ENCODE measurements at places on chromosomes 6 and 20.
A peak's percentile ranks its signal among the peaks of the same experiment; 100 is the strongest.

DNA sequence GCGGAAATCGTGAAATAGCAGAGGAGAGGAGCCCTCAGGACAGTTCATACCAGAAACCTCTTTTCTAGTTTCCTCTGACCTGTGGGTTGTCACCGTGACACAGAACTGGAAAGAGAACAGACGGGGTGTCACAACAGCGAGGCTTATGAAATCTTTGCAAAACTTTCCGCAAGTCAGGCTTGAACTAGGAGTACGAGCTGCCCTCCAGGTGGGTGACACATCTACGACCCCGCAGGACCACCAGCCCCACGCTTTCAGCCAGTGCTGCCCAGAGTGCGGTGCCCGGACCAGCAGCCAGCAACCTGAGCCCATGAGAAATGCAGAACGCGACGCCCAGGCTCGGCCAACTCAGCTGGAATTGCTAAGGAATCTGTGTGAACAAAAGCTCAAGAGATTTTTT is 30.8 kb downstream of the WRNIP1 start:
- no peak for DNase-seq

- DNase-seq: no peak
Observed at GRCh38 chr6:70669133-70669532, 1.4 kb downstream of the SMAP1 start.

DNA sequence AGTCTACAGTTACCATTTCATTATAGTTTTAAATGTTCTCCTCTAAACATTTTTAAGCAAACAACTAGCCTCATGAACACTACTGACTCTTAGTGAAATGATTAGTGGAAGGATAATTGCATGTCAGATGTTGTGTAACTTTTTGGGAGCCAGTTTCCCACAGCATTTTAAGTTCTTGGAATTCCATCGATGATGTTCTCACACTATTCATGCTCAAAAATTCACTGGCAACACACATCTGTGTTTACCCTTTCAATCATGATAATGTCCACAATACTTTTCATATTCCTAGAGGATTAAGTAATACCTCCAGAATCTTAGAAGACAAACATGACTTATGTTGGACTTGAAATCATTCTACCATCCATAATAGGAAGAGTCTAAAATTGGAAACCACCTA is 678.1 kb upstream of the ID4 start:
- DNase-seq: no peak

DNA sequence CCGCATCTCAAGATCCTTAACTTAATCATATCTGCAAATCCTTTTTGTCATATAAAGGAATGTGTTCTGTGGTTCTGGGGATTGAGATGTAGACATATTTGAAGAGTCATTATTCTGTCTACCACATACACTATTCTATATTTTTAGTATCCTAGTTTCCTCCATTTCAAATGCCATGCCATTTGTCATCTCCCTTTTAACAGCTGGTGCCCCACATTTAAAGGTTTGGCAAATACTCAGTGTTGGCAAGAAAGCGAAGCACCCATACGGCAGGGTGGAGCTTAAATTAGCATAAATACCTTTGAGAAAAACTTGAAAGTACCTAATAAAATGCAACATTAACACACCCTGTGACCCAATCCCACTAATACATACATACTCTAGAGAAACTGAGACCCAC is 31.7 kb downstream of the PAK5 start:
- DNase-seq: peak; percentile 63

DNA sequence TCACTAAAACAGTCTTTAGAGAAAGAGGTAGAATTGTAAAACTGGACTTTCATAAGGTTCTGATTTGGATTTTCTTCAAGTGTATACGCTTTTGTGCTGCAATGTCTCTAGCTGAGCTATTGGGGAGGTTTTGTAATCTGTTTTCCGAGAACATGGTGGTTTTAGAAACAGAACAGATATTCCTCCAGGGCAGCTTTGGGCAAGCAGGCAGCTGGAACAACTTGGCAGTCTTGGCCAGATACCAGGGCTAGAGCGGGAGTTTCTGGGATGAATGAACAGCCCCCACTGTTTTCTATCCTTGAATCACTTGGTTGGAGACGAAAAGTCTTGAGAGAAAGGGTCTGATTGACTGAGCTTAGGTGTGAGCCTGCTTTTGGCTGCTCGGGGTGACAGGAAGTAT is 17.1 kb upstream of the ARMC2 start:
- DNase-seq: no peak

GRCh38 chr20:58051367-58051766 is 177.1 kb downstream of the ANKRD60 start:
- DNase-seq: no peak

GRCh38 chr6:77468939-77469338 is 5.6 kb upstream of the HTR1B start:
- no peak for DNase-seq

DNA sequence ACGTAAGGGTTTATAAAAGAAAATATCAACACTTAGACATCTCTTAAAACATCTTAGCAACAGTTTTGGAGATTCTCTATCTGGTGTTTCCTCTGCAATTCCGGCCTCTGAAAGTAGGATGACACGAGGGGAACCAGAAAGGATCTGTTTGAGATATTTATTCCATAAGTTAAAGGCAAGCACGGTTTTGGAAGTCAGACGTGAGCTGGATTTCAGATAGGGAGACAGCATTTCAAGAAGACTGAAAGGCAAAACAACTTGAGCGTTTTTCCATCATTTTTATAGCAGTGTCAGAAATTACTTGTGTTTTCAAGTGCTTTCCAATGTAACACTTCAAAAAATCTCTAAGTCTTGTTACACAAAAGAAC is 52.9 kb upstream of the BTN3A2 start:
- DNase-seq: no peak

GRCh38 chr20:46325789-46326188 is 17.5 kb upstream of the CDH22 start:
- DNase-seq: no peak

DNA sequence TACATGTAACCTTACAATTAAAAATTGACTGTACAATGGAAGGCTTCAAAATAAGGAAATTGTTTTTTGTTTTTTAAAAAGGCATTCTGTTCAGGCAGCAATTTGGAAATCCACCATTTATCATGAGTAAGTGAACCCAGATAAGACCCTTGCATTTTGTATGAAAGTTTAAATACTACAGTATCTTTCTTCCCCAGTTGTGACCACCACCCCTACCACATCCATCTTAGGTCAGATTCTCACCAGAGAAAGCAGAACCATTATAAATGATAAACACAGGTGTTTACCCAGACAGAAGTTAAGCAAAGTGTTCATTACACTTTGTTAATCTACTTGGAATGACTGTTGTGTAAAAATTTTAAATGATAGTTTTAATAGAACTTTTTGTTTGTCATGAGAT is 20.2 kb downstream of the SENP6 start:
- no peak for DNase-seq

DNA sequence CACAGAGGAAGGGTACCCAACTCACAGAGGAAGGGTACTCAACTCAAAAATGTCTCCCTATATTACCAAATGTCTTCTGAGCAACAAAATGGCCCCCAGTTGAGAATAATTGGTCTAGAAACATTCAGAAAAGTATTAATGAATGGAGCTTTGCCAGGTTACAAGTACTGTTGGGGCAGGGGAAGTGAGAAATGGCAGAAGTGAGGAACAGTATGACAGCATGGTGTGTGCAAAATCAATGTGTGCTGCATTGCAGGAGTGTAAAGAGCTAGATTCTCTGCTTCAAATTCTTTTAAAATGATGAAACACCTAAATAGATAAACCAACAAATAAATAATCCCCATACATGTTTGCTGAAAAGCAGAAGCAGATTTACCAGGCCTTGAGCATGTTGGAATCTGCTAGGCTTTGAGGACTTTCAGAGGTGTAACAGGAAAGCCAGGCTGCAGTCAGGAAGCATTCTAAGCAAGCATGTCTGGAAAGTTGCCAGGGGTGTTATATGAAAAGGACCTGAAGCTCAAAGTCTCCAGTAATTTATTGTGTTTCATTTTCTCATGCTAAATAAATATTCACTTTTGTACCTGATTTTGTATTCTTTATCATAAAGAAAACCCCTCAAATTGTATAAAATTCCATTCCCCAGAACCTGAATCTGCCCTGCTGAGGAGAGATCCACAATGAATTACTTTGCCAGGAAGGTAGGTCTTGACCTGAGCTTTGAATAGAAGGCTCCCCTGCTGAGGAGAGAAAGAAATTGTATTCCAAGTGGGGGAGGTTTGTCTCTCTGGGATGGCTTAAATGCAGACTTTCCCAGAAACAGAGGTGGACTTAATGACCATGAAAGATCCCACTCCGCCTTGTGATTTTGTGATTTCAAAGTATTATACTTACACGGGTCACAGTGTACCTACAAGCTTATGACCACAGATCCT is 265.0 kb upstream of the MARCKS start:
- peak; percentile 34 for DNase-seq

GRCh38 chr6:7050872-7051779 is 56.6 kb upstream of the RREB1 start:
- no peak for DNase-seq

GRCh38 chr6:90459225-90459758 is 127.6 kb downstream of the MAP3K7 start:
- no peak for DNase-seq

GRCh38 chr6:114739656-114740055 is 396.8 kb upstream of the HS3ST5 start:
- no peak for DNase-seq

GRCh38 chr20:50107086-50107660 is 5.8 kb downstream of the UBE2V1 start:
- DNase-seq: no peak

GRCh38 chr6:708237-708598 is 15.3 kb upstream of the EXOC2 start:
- DNase-seq: no peak

DNA sequence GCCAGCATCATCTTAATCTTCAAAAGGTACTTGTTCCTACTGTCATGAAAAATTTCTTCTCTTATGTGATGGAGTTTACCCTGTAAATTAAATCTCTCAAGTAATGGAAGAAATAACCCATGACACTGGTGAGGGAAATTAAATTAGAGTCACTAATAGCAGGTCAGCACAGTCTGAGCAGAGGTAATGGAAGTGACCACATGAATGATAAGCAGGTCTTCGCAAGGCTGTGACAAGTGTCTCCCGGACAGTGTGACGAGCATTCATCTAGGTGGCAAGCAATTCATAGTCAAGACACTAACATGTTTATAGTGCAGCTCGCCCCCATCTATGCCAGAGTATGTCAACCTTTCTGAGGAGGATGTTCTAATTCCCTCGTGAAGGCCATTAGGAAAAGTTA is 249.2 kb downstream of the FRK start:
- DNase-seq: no peak

GRCh38 chr20:19628570-19629134 is 129.4 kb upstream of the RIN2 start:
- no peak for DNase-seq

GRCh38 chr6:33213166-33213988 is 5.1 kb downstream of the RING1 start:
- DNase-seq: no peak

DNA sequence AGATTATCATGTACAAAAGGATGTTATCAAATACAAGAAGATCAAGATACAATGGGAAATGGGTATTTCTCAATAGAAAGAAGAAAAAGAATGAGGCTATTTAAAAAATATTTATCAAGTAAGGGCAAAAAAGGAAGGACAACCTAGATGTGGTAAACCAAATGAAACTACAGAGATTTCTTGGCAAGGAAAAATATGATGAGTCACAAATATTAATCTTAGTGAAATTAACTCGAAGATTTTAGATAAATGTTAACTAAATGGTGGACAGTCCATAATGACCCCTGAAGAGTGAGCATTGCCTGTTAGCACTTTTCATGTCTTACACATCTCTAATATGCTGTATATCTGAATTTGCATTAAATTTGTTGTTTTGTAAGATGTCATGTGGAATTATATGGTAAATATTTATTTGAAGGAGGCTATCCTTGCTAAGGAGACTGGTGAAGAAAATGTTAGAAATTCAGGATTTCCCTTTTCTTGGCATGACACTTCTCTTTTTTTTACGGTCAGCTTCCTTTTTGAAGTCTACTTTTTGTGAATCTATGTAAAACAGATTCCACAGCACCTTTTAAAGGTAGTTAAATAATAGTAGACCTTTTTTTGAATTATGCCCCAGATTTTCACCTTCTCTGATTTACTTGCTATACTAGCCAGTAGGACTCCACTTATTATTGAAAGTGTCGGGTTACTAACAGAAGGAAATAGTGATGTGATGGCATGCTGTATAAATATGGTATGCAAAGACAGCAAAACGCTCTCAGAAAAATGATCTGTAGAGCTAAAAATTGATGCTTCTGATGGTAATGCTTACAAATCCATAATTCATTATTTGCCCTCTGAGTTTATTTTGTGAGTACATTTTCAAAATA is 120.5 kb downstream of the HIVEP1 start:
- DNase-seq: no peak

- no peak for DNase-seq
Observed at GRCh38 chr6:162849269-162849668, 121.5 kb downstream of the PACRG start.

DNA sequence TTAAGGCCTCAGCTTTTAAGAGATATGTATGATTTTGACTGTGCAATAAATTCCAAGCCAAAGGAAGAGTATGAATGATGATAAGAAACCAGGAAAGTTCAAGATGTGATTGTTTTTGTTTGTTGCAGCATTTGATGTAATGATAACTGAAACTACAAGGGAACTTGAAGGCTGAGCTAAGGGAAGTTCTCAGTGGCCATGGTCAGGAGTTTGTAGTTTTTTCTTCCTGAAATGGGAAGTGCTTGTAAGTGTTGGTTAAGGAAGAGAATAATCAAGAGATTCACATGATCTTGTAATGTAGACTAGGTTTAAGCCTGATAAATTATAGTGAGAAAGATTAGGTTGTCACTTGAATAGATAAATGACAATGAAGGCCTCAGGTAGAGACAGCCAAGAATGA is 53.4 kb downstream of the PTCHD4 start:
- DNase-seq: no peak

- no peak for DNase-seq
Observed at GRCh38 chr6:29946223-29947076, 4.1 kb downstream of the HLA-A start.

DNA sequence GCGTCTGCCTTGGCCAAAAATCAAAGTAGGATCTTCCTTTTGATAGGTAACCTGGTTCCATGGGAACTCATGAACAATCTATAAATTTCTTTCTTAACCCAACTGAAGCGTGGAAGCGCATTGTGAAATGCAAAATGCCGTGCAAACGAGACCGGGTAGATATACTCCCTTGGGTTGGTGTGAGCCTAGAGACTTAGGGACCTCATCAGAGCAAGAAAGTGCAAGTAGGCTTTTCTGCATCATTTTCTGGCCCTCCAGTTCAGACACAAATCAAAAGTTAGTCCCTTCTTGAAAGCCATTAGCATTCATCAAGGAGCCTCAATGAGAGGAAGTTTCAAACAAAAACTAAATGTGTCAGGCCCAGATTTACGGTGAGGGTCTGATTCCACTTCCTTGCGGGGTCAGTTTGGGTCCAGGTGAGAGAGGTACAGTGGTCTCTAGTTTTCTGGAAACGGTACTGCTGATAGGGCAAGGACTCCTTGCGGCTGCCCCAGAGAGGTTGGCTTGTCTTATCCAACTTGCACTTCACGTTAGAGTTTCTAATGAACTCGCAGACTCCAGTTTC is 5.3 kb upstream of the ZNF184 start:
- no peak for DNase-seq

- DNase-seq: no peak
Observed at GRCh38 chr20:63129991-63130657, 85.8 kb downstream of the YTHDF1 start.
